Mesothelial cell of epicardium (in vitro differentiated cells): ENCODE measurements at places on chromosomes 16 and 17. TPM values are rescaled to one million over a fixed set of nuclear protein-coding genes. Genes with fewer than 3 reads are reported as not detected.
A peak's percentile ranks its signal among the peaks of the same experiment; 100 is the strongest.

- peak overlapping the region; percentile 43 for H3K27ac ChIP-seq
- H3K4me1 ChIP-seq = peaks cover 29% of the 10 kb centered on the region
- H3K27me3 ChIP-seq = no peaks in the 10 kb centered on the region
- no peak for DNase-seq
- H3K36me3 ChIP-seq = peaks cover 5% of the 10 kb centered on the region
- H3K4me3 ChIP-seq = no peak overlapping the region
These were observed 21.2 kb downstream of the CORO7 start for GRCh38 chr16:4395055-4395726.

DNA sequence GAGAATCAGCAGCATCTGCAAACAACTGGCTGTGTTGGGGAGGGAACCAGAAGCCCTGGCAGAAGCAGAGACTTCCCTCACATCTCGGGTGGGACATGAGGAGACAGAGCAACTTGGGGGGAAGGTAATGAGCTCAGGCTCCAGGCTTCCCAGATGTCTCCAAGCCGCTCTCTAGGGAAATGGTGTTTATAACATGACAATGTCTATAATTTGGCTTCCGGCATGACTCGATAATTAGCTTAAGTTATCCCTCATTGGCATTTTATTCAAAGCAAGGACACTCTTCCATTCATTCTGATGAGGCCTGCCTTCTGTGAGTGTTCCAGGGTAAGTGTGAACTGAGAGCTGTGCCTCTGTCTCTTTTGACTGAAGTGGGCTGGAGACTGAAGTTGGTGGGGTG is 14.7 kb upstream of the MLLT6 start:
- H3K27me3 ChIP-seq = no peaks in the 10 kb centered on the region
- peaks cover 12% of the 10 kb centered on the region for H3K4me1 ChIP-seq
- H3K36me3 ChIP-seq = no peaks in the 10 kb centered on the region
- H3K27ac ChIP-seq = no peak overlapping the region
- H3K4me3 ChIP-seq = no peak overlapping the region
- no peak for DNase-seq

DNA sequence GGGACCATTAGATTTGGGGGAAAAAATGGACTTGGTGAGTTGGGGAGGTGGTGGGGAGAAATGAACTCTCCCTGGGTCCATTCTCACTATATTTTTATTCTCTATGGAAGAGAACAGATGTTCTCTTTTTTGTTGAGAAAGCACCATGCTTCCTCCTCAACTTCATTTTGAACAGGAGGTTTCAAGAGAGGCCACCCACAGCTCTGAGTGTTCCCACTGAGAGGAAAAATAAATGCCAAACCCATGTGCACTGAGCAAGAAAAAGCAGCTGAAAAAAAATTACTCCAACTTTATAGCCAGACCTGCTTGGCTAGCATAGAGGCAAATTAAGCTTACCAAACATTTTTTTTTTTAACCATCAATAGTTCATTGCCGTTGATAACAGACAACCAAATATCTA is 883.6 kb downstream of the KCNJ2 start:
- H3K4me1 ChIP-seq = no peaks in the 10 kb centered on the region
- DNase-seq = no peak
- no peak overlapping the region for H3K4me3 ChIP-seq
- H3K27ac ChIP-seq = no peak overlapping the region
- H3K27me3 ChIP-seq = no peaks in the 10 kb centered on the region

- no peak overlapping the region for H3K27ac ChIP-seq
- no peaks in the 10 kb centered on the region for H3K4me1 ChIP-seq
- peaks cover 7% of the 10 kb centered on the region for H3K36me3 ChIP-seq
These were observed 38.9 kb downstream of the ZNF207 start for GRCh38 chr17:32388613-32389459.

HIGD1B gene
- total RNA-seq = 0.57 TPM in 1 of 3 replicates, not detected in the others

SRCAP gene
- 74.2 to 79.7 TPM (median 74.8 TPM) in 3 replicates for total RNA-seq

GRCh38 chr17:81578038-81578441 is 25.9 kb upstream of the FAAP100 start:
- H3K4me1 ChIP-seq = peaks cover 18% of the 10 kb centered on the region
- DNase-seq = no peak
- H3K4me3 ChIP-seq = no peak overlapping the region
- peaks cover 13% of the 10 kb centered on the region for H3K27me3 ChIP-seq
- no peak overlapping the region for H3K27ac ChIP-seq

MMP2 gene
- total RNA-seq = 383 to 396 TPM (median 385 TPM) in 3 replicates

GRCh38 chr16:87057951-87058560 is 259.1 kb downstream of the C16orf95 start:
- no peak overlapping the region for H3K4me3 ChIP-seq
- H3K4me1 ChIP-seq = peaks cover 33% of the 10 kb centered on the region
- peaks cover 8% of the 10 kb centered on the region for H3K27me3 ChIP-seq
- H3K36me3 ChIP-seq = peaks cover 2% of the 10 kb centered on the region
